ENCODE measurements at places on chromosomes 1 and 21. TPM values are rescaled to one million over a fixed set of nuclear protein-coding genes. Genes with fewer than 3 reads are reported as not detected.

DNA sequence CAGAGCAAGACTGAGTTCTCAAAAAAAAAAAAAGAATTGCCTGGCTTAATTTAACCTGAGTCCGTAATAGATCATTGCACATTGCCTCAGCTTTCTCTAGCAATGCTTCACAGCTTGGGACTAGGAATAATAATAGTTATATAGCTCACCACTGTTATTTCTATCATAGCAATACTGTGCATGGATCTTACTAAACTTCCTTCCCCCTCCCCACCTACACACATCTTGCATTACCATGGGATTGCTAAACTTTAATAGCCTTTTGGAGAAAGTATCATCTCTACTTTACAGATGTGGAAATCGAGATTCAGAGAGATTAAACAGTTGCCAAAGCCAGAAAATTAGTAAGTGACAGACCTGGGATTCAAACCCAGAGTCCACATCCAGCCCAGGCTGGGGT lies 99.4 kb downstream of the ATP5PO start:
- H3K4me1 ChIP-seq, result peaks cover 10% of the 10 kb centered on the region
- DNase-seq, result no peak
- H3K27ac ChIP-seq, result no peak overlapping the region
- peaks cover 42% of the 10 kb centered on the region for H3K36me3 ChIP-seq
- H3K27me3 ChIP-seq, result no peaks in the 10 kb centered on the region

DNA sequence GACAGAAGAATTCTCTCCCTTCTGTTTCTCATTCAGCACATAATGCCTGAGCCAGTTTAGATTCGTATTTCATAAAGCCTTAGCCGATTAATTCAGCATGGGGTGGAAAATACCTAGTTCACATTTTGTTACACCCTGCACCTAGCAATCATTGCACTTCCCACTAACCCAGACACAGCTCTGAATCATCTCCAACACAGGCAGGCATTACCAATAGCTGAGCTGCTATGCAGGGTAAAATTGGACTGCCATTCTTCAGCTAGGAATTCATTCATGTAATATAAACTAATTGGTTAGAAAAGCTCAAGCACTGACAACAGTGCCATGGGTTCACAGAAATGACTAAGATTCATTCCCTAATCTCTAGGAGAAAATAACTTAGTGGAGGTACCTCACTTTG lies 26.9 kb upstream of the NKAIN1 start:
- H3K4me1 ChIP-seq, result no peaks in the 10 kb centered on the region
- no peak overlapping the region for H3K4me3 ChIP-seq
- no peak for DNase-seq
- no peaks in the 10 kb centered on the region for H3K27me3 ChIP-seq
- peaks cover 66% of the 10 kb centered on the region for H3K36me3 ChIP-seq

DNA sequence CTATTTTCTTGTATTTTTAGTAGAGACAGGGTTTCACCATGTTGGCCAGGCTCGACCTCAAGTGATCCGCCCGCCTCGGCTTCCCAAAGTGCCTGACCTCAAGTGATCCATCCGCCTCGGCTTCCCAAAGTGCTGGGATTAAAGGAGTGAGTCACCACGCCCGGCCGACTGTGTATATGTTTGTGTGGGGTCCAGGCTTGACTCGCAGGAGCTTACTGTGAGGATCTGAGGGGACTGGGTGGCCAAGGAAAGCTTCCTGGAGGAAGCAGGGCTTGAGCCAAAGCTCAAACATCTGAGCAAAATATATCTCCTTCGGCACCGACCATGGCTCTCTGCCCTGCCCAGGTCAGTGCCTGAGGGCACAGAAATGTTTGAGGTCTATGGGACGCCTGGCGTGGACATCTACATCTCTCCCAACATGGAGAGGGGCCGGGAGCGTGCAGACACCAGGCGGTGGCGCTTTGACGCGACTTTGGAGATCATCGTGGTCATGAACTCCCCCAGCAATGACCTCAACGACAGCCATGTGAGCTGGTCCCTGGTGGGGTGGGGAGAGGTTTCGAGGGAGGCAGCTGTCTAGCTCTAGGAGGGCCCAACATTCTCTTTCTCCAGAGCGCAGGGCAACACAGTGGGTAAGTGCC lies 10.5 kb downstream of the PADI3 start:
- DNase-seq, result peak; percentile 89
- H3K27me3 ChIP-seq, result peaks cover 25% of the 10 kb centered on the region
- H3K4me3 ChIP-seq, result no peak overlapping the region
- H3K4me1 ChIP-seq, result peaks cover 8% of the 10 kb centered on the region

CLDN17 gene
- not detected for total RNA-seq

DNA sequence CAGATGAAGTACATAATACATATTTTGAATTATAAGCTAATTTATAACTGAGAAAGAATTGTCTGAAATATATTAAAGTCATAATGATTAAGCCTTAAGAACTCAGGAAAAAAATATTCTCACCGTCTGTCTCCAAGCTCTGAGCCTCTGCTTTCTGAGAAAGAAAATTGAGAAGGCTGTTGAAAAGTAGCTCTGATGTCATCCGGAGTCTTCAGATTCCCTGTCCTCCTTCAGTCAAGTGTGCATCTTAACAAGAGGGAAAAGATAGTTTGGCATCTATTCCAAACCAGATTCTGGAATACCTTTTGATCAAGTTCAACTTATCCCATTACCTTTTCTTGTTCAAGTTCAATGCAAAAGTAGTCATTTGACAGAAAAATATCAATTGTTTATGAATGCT lies 50.6 kb downstream of the NRIP1 start:
- H3K36me3 ChIP-seq, result peaks cover 3% of the 10 kb centered on the region
- no peak for DNase-seq
- H3K27ac ChIP-seq, result peak overlapping the region; percentile 85

- no peaks in the 10 kb centered on the region for H3K27me3 ChIP-seq
- H3K4me1 ChIP-seq, result peaks cover 20% of the 10 kb centered on the region
- H3K4me3 ChIP-seq, result no peak overlapping the region
- no peak for DNase-seq
These were observed 151.8 kb downstream of the EIF4G3 start for GRCh38 chr1:21024918-21025317.

KLHDC8A gene
- not detected for total RNA-seq

ADAMTS4 gene
- total RNA-seq, result 1.4 TPM

DNA sequence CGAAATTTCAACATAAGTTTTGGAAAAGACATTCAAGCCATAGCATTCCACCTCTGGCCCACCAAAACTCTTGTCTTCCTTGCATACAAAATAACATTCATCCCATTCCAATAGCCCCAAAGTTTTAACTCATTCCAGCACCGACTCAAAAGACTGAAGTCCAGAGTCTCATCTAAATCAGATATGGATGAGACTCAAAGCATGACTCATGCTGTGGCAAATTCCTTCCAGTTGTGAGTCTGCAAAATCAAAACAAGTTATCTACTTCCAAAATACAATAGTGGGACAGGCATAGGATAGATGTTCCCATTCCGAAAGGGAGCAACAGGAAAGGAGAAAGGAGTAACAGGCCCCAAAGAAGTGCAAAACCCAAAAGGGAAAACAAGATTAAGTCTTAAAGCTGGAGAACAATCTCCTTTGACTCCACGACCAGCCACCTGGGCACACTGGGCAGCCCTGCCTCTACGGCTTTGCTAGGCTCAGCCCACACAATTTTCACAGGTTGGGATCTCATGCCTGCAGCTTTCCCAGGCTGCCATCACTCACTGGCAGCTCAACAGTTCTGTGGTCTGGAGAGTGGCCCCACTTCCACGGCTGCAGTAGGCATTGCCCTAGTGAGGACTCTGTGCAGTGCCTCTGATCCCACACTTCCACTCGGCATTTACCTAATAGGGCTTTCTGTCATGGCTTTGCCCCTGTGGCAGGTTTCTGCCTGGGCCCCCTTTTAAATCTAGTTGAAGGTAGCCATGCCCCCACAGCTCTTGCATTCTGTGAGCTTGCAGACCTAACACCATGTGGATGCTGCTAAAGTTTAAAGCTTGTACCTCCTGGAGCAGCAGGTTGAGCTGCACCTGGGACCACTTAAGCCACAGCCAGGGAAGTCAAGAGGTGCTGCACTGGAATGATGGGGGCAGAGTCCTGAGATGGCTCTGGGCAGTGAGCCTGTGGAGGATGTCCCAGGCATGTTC lies 51.0 kb downstream of the RUNX3 start:
- H3K36me3 ChIP-seq, result no peaks in the 10 kb centered on the region
- H3K4me3 ChIP-seq, result no peak overlapping the region
- H3K4me1 ChIP-seq, result peaks cover 9% of the 10 kb centered on the region
- peaks cover 16% of the 10 kb centered on the region for H3K27me3 ChIP-seq
- no peak for DNase-seq

DNA sequence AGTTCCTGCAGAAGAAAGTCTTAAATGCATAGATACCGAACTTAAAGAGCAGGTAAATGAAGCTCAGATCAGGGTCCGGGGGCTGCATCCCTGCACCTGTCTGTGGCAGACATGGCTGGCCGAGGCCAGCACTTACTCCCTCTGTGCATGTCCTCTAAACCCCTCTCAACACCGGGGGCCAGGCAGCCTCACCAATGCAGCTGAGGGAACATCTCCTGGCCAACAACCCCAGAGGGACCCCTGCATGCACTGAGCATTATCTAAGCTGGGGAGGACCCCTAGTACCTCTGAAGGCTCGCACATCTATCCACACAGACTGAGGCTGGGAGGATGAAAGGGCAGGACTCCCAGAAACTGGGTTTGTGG lies 18.4 kb downstream of the TTC34 start:
- H3K36me3 ChIP-seq, result no peaks in the 10 kb centered on the region
- no peaks in the 10 kb centered on the region for H3K27me3 ChIP-seq

GRCh38 chr21:42298237-42298636 lies 17.0 kb downstream of the TFF3 start:
- H3K27ac ChIP-seq, result no peak overlapping the region
- peak; percentile 30 for DNase-seq
- no peak overlapping the region for H3K4me3 ChIP-seq

- no peaks in the 10 kb centered on the region for H3K36me3 ChIP-seq
- no peaks in the 10 kb centered on the region for H3K4me1 ChIP-seq
- no peaks in the 10 kb centered on the region for H3K27me3 ChIP-seq
- no peak overlapping the region for H3K4me3 ChIP-seq
These were observed 53.1 kb downstream of the TNR start for GRCh38 chr1:175690298-175690697.

GRCh38 chr1:91894036-91894761 lies 8.2 kb upstream of the TGFBR3 start:
- H3K36me3 ChIP-seq, result no peaks in the 10 kb centered on the region
- no peak overlapping the region for H3K27ac ChIP-seq
- no peak for DNase-seq
- H3K4me1 ChIP-seq, result peaks cover 16% of the 10 kb centered on the region
- no peak overlapping the region for H3K4me3 ChIP-seq

DNA sequence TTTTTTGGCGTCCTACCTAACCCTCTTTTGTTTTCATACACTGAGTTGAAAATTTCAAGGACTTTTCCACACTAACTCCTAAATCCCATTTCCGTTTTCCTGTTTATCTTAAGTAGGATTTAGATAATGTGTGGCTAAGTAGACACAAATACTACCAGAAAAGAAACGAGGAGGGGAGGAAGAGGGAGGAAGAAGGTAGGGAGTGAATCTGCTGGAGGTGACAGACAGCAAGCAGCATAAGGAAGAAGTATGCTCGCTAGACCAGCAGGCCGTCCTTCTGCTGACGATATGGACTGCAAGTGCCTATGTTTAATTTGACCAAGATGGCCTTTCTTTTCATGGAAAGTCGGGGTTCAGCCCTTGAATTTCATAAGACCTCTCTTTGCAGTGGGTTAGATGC lies 256.9 kb upstream of the RAB4A start:
- H3K27me3 ChIP-seq, result no peaks in the 10 kb centered on the region
- H3K4me1 ChIP-seq, result no peaks in the 10 kb centered on the region
- no peaks in the 10 kb centered on the region for H3K36me3 ChIP-seq
- no peak for DNase-seq
- no peak overlapping the region for H3K4me3 ChIP-seq
- no peak overlapping the region for H3K27ac ChIP-seq

DNA sequence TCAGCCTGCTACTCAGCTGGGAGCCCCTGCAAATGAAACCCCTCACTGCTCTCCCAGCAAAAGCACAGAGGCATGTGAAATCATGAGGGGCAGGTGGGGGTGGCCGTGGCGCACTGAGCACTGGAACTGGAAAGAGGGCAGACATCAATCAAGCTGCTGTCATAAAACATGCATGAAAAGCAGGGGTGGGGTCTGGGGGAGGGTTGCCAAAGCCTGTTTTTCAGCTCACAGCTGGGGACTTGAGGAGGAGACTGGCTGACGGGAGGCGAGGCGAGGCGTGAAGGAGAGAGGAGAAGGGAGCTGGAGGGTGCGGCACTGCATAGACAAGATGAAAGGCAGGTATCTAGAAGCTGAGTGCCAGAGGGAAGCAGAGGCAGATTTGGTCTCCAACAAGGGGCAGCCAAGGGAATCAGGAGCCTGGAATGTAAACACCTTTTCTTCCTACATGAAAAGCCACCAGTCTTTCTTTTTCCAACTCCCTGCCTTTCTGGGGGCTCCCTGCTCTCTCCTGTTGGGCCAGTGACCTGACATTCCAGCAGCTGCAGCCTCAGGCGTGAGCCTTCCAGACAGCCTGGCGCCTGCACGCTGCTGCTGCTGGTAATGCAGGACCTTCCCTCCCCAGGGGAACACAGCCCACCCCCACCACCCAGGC lies 87.0 kb downstream of the NMNAT2 start:
- H3K4me1 ChIP-seq, result peaks cover 9% of the 10 kb centered on the region
- DNase-seq, result no peak
- no peak overlapping the region for H3K27ac ChIP-seq
- peaks cover 41% of the 10 kb centered on the region for H3K27me3 ChIP-seq
- no peak overlapping the region for H3K4me3 ChIP-seq

FCER1G gene
- 0.29 TPM for total RNA-seq

- H3K36me3 ChIP-seq, result no peaks in the 10 kb centered on the region
- peaks cover 8% of the 10 kb centered on the region for H3K27me3 ChIP-seq
- H3K4me3 ChIP-seq, result peak overlapping the region; percentile 16
- H3K4me1 ChIP-seq, result peaks cover 6% of the 10 kb centered on the region
- peak; percentile 98 for DNase-seq
These were observed 92.5 kb upstream of the RUNX3 start for GRCh38 chr1:25022361-25023189.

DNA sequence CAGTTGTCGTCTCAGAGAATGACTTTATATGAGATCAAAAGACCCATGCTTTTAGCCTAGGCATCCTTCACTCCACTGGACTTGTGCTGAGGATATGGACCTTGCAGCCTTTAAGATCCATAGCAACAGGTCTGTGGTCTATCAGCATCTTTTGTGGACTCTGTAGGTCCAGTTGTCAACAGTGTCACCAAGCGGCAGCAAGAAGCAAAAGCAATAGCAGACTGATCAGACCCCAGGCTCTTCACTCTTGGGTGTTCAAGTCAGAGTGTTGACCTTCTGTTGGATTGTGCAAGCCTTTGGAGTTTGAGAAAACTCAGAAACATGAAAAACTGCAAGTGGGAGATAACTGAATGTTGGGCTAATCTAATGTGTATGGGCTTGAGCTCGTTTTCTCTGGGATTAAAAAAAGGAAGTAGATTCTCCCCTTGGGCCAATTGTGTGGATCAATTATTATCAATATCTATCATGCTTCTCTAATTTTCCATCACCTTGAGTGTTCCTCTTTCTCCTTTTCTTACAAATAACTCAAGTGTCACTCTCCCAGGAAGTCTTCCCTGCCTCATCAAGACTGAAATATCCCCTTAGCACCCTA lies 144.2 kb downstream of the LYPLAL1 start:
- DNase-seq, result no peak
- peaks cover 4% of the 10 kb centered on the region for H3K4me1 ChIP-seq
- no peaks in the 10 kb centered on the region for H3K36me3 ChIP-seq
- peaks cover 23% of the 10 kb centered on the region for H3K27me3 ChIP-seq
- H3K4me3 ChIP-seq, result no peak overlapping the region
